ENCODE measurements at places on chromosomes 3 and 15.

GRCh38 chr15:60251300-60252070 is 146.3 kb downstream of the ANXA2 start:
- DNase-seq, result no peak

GRCh38 chr15:61888074-61888780 is 172.0 kb downstream of the VPS13C start:
- no peak for DNase-seq

GRCh38 chr3:196193133-196193735 is 18.0 kb downstream of the ZDHHC19 start:
- DNase-seq, result no peak

- DNase-seq, result no peak
These were observed 21.0 kb downstream of the GLCE start for GRCh38 chr15:69181424-69181823.

GRCh38 chr3:127274200-127274760 is 13.6 kb downstream of the PRR20G start:
- no peak for DNase-seq

DNA sequence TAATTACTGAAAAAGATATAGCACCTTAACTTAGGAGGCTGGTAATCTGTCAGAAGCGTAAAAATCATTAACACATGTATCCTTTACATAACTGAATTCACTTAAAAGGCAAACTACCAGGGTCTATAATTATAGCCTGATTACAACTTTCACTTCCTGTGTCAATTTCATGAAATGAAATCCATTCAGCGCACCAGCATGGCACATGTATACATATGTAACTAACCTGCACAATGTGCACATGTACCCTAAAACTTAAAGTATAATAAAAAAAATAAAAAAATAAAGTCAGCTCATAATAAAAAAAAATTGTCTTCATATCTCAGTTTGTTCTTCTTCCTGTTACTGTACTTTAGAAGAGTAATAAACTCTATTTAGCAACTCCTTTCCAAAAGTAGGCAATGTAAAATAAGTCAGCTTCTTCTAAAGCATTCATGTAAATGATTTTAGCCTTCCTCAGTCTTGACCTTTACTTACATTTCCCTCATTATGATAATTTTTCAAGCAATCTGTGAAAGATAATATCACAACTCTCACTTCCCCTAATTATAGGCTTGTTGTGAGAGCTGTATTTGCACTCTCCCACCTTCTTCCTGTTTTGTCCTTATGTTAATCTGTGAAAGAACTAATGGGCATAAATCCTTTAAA is 50.1 kb downstream of the KBTBD8 start:
- DNase-seq, result no peak

GRCh38 chr3:71214797-71215196 is 368.7 kb downstream of the FOXP1 start:
- no peak for DNase-seq

DNA sequence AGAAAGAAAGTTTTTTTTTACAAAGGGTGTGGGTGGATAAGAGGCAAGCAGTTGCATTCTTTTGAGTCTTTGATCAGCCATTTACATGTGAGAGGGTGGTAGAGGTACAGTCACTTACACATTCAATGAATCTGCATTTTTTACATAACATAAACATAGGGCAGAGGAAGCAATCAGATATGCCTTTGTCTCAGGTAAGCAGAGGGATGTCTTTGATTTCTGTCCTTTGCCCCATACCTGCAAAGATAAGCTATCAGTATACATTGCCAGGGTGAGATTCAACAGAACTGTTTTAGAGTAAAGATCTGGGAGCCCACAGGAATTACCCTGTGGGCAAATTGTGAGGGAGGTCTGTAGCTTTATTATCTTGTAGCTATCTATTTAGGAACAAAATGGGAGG is 5.4 kb upstream of the PPP1R2 start:
- no peak for DNase-seq

DNA sequence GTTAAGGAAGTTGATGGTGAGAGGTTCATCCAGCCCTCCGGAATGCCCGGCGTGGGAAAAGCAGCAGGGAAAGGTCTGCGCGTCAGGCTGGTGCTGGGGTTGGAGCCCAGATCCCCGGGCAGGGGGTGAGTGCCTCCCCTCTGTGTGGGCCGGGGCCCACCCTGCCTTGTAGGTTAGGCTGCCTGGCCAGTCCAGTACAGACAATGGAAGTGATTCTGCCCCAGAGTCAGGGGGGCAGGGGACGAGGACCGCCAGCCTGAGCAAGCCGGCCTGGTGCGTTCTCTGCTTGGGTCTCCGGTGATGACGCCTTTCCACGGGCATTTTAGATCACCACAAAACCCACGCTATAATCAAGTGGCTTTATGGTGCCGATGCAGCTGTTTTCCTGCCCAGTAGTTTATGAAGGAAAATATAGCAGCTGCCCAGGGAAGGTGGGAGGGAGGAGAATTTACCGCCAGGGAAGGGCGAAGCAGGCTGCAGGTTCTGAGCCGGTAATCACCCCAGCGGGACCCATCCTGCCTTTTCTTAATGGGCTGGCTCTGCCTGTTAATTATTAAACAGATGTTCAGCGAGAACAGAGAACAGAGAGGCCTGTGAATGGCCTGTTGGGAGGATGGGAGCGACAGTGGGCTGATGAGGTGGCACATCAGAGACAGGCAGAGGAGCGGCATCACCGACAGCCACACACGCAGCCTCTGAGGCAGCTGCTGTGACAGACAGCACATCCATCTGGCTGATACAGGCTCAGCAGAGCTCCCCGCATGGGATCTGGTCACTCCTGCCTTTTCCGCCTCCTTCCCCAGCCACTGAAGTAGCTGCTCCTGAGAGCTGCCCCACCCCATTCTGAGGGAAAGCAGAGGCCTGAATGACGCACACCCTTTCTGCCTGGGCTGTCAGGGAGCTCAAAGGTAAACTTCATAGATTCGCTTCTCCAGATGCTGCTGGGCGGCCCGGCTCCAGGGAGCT is 35.2 kb downstream of the BDH1 start:
- DNase-seq, result no peak

DNA sequence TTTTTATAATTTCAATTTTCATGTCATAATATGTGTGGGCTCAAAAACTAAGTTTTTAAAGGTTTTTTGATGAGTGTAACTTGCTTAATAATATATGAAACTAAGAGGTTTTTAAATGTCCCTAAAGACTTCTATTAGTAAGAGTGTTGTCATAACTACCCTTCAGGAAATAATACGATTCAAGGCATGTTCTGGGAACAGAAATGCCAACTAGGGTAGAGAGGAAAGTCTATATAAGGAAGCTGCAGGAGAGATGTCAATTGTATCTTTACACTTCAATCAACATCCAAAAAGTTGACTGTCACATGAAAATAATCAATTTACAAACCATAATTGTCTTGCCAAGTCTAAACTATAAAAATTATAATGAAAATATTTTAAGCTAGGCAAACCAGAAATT is 76.3 kb downstream of the SMARCC1 start:
- DNase-seq, result no peak

DNA sequence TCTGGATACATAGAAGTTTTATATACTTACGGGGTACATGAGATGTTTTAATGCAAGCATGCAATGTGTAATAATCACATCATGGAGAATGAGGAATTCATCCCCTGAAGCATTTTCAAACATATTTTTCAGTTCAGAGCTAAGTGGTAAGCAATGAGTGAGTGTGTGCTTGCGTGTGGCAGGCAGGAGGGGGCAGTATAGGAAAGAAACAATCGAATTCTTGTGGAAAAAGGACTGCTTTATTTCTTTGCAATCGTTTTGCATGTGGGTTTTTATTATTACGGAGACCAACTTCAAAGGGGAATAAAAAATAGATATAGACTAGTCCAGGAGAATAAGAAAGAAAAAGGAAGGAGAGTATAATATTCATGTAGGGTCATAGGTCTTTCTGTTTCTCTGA is 271.6 kb downstream of the CHL1 start:
- no peak for DNase-seq

DNA sequence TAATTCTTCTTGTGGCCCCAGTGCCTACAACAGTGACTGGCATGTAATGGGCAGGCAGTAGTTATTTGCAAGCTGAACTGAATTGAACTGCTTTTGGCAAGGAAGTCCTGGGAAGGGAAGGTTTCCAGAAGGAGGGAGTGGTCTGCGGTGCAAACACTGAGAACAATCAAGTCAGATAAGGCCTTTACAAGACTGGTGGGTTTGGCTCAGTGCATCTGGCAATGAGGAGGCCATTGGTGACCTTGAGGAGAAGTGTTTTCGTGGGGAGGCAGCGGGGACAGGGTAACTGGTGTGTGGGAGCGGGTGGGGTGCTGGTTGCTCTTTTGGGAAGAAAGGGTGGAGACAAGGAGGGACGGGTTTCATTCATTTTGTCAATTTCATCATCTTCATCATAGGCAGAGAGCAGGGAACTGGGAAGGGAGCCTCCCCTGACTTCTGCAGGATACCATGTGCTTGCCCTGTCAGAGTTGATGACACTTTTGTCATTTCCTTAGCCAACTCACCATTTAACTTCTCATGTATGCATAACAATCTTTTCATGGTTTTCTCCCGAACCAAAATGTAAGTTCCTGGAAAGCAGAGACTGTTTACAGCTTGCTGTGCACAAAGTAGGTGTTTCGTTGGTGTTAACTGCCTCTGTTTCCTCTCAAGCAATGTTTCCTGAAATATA is 8.4 kb upstream of the EHD4 start:
- no peak for DNase-seq

DNA sequence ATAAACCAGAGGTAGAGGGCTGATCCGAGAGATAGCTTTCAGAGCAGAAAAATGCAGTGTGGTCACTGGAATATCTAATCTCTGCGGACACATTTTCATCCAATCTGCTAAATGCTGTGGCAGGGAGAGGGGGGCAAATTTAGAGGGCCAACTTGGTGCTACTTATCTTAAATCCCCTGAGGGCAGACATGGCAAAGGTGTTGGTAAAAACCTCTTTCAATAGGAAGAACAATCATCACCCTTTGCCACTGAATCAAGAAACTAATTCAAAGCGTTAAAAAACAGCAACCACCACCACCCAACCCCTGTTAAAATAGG is 152.9 kb downstream of the MECOM start:
- no peak for DNase-seq

GRCh38 chr3:38610934-38611333 is 38.6 kb downstream of the SCN5A start:
- DNase-seq, result no peak

- no peak for DNase-seq
These were observed 124.2 kb upstream of the ADPGK start for GRCh38 chr15:72907733-72908132.

- no peak for DNase-seq
These were observed 131.6 kb downstream of the LRRK1 start for GRCh38 chr15:101050623-101051290.

DNA sequence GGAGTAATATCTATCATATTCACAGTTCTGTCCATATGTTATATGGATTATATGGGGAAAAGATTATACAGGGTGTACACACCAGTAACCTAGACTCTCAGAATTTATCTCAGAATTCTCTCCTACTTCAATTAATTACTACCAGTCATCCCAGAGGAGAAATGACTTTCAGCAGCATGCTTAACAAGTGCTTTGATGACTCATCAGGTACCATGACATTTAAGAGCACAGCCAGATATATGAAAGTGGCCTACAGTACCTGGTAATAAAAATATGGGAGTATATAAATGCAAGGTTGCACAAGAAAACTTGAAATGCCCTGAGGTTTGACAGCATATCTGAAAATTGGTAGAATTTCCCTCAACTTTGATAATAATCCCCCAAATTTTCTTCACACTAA is 1273.0 kb downstream of the OTOL1 start:
- DNase-seq, result no peak

DNA sequence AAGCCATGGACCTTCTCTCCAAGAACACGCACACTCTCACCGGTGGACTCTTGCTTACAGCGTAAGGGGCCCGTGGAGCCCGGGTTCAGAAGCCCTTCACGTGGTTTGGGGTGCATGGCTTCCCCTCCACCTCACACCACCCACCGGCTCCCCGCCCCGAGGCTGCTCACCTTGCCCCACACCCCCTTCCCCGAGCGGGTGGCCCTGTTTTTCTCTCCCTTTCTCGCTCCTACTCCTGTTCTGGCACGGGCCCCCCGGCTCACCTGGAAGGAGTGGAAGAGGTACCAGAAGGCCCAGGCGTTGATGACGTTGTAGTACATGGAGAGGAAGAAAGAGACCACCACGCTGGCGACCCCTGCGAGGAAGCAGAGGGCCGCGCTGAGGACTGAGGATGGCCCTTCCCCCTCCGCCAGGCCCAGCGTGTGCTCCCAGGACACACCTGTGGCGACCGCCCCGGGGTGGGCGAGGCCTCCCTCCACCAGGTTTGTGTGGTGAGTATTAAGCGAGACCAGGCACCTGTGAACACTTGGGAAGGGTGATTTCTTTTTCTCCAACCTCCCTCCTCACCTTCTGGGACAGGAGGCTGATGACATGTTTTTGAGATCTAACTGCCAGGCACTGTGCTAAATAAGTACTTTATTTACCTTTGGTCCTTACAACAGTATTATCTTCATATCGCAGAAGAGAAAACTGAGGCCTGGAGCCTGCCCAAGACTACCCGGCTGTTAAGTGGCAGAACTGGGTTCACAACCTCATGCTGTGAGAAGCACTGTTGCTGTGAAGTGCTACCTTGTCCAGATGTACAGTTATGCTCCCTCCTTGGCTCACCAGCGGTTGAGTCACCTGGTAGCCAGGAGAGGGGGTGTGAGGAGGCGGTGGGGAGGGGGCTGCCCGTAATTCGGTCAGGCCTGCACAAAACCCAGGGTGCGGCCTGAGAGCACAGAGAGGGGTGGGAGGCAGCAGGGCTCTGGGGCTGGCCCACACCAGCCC is 16.3 kb downstream of the SLC6A20 start:
- DNase-seq, result no peak

- peak; percentile 33 for DNase-seq
These were observed 44.0 kb upstream of the ALCAM start for GRCh38 chr3:105322570-105323273.

- no peak for DNase-seq
These were observed 51.0 kb upstream of the KLF13 start for GRCh38 chr15:31275331-31276262.

- peak; percentile 82 for DNase-seq
These were observed 907 bp downstream of the TATDN2 start for GRCh38 chr3:10248984-10249748.
